ENCODE measurements at places on chromosomes 6 and 20. TPM values are rescaled to one million over a fixed set of nuclear protein-coding genes. Genes with fewer than 3 reads are reported as not detected.
A peak's percentile ranks its signal among the peaks of the same experiment; 100 is the strongest.

- DNase-seq, result no peak
- no peaks in the 10 kb centered on the region for H3K4me1 ChIP-seq
- no peak overlapping the region for H3K4me3 ChIP-seq
- no peak overlapping the region for H3K27ac ChIP-seq
- no peaks in the 10 kb centered on the region for H3K36me3 ChIP-seq
These were observed 6.2 kb downstream of the BEND6 start for GRCh38 chr6:56961151-56961550.

- H3K4me1 ChIP-seq, result no peaks in the 10 kb centered on the region
- H3K27ac ChIP-seq, result no peak overlapping the region
- no peak overlapping the region for H3K4me3 ChIP-seq
- DNase-seq, result no peak
These were observed 58.5 kb downstream of the SUN5 start for GRCh38 chr20:32945710-32946221.

- DNase-seq, result peak; percentile 19
- H3K4me1 ChIP-seq, result peaks cover 17% of the 10 kb centered on the region
- peak overlapping the region; percentile 93 for H3K27ac ChIP-seq
- H3K27me3 ChIP-seq, result no peaks in the 10 kb centered on the region
These were observed 537 bp downstream of the CSTF1 start for GRCh38 chr20:56392881-56393482.

DNA sequence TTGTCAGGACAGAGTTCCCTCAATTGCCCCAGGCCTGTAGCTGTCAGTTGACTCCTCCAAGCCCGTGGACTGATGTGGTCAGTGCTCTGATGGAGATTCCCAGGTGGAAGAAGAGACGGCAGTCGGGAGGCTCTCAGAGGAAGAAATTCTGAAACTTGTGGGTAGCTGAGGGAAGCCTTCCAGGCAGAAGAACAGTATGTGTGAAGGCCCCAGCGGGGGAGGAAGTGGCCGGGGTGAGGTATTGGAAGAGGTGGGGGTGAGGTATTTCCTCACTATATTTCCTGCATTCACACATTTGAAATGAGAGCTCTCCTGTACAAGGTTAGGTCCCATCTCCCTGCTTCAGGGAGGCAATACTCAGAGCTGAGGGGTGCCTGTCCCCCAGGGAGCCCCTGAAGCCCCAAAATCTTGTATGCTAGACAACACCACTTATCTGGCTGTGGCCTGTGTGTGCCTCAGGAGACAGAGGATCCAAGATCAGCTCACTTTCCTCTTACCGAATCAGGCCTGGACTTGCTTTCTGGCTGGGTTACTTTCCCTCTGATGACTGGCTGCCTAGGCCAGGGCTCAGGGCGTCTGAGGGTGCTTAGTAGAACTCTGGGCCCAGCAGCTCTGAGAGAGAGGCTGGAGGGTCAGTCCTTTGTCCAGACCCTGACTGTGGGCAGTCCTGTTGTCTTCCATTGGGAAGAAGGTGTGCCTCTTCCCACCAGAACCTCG is 49.3 kb upstream of the MYL9 start:
- DNase-seq, result no peak
- no peak overlapping the region for H3K4me3 ChIP-seq
- H3K27me3 ChIP-seq, result no peaks in the 10 kb centered on the region
- H3K36me3 ChIP-seq, result peaks cover 14% of the 10 kb centered on the region

The RUNX2 gene
- 6.7 TPM for total RNA-seq

All from lung (tissue), 17 donors.